ENCODE measurements at places on chromosomes 16 and 17. TPM values are rescaled to one million over a fixed set of nuclear protein-coding genes. Genes with fewer than 3 reads are reported as not detected.

GRCh38 chr17:74089869-74090464 is 113.5 kb upstream of the RPL38 start:
- DNase-seq, result no peak

GRCh38 chr17:13498184-13498583 is 103.5 kb downstream of the HS3ST3A1 start:
- no peak for DNase-seq

DNA sequence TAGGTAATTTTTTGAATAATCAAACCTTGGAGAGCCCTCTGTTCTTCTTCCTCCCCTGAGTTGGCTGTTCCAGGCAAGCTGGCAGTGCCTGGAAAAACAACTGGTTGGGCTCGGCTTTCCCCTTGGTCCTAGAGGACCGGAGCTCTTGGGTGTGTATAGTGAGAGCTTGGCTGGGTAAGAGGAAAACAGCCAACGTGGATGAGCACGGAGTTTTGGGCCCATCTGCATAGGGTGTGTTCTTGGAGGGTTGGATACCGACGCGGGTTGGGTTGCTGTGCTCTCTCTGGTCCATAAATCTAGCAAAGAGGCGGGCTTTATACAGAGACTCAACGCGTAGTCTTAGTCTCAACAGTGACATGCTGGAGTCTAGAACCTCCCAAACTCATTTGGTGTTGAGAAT is 23.2 kb downstream of the ITGB3 start:
- DNase-seq, result no peak

DNA sequence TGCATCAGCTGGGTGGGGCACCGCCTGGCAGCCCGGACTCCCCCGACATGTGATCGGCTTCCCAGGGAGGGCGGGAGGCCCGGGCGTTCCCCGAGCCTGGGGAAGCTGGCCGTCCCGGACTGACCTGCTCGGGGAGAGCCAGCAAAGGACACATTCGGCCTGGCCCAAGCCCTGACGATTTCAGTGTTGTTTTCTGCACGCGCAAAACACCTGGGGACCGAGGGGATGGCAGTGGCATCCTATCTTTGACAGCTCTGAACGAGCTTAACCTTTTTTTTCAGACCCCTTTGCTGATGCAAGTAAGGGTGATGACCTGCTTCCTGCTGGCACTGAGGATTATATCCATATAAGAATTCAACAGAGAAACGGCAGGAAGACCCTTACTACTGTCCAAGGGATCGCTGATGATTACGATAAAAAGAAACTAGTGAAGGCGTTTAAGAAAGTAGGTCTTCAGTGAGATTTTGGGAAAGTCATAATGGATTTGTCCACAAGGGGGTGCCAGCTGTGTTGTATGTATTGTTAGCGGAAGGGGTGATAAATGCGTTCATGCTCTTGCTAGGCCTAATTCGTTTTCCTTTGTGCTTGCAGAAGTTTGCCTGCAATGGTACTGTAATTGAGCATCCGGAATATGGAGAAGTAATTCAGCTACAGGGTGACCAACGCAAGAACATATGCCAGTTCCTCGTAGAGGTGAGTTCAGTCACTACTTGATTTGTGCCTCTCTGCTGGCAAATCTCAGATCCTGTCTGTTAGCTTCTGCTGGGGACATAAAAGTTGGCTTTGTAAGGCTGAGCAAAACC is 1.0 kb downstream of the EIF1 start:
- DNase-seq, result no peak

DNA sequence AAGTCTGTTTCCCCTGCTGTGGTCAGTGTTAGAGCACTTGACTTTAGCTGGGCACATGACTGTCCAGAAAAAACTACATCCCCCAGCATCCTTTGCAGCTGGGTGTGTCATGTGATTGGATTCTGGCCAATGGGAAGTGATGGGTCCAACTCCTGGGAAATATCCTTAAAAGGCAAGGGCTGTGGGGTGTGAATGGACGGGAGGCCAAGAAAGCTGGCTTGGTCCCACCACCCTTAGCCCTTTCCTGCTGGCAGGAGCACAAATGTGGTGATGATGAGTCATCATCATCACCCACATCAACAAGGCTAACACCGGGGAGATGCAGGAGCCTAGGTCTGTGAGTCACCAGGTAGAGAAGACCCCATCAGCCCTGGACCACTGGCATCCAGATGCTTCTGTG is 341.7 kb downstream of the C16orf95 start:
- no peak for DNase-seq

DNA sequence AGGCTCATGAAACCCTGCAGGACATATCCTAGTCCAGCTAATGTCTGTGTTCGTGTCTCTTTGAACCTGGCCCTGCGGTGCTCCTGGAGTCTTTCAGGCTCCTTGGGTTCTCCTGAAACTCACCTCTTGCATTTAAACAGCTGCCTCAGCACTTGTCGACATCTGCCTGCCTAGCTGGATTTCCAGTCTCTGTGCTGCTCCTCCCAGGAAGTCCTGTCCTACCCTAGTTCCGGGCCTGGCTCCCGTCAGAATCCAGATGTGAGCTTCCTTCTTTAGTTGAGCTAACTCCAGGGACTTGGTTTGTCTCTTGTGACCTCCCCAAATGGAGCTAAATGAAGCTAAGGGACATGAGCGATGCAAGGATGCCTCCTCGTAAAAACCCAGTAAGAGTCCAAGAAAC is 155.2 kb upstream of the PIRT start:
- no peak for DNase-seq

DNA sequence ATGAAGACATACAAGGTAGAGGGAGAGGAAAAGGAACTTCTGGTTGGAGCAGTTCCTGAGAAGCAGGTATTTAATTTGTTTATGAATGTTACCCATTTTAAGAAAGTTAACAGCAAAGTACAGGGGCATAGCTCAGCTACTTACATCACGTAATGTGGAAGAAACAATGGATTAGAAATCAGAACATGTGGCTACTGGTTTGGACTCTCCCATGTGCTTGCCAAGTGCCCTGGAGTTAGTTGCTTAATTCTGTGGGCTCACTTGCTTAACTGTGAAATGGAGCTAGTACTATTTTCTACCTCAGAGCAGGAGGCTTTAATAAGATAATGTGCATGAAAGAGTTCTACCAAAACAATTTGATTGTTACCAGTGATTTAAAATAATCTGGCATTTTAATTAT is 27.3 kb downstream of the RSPRY1 start:
- no peak for DNase-seq

DNA sequence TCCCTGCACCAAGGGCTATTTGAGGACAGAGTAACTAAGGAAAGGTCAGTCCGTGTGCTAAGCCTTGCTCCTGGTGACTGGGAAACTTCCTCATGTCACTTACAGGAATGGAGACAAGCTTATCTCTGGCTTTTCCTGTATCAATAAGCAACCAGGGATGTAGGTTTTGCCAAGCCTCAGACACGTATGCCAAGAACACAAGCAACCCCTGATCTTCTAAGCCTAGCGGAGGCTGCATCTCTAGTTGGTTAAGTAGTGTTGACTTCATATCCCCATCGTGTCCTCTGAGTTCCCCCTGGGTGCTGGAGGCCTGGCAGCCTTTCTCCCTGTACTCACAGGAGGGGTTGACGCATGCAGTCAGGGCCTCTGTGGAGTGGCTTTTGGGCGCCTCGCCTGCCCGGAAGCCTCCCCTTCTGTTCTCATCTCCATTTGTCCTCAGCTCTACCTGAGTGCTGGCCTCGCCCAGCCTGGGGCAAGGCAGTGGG is 1.4 kb upstream of the C1QTNF1 start:
- DNase-seq, result no peak

DNA sequence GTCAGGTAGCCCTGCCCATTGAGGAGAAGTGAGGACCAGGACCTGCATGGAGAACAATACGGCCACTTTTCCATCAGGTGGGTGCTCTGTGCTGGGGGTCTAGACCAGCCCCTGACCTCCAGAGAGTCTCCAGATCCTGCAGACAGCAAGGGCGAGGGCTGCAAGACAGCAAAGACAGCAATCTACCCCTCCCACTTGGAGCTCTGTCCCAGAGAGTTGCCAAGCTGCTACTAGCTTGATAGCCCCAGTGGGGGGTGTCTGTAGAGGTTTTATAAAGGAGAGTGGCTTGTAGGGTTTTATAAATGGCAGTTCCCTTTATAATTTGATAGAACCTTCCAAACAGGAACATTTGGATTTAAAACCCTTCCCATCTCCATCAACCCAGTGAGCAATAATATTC is 16.7 kb upstream of the SLFN11 start:
- no peak for DNase-seq

DNA sequence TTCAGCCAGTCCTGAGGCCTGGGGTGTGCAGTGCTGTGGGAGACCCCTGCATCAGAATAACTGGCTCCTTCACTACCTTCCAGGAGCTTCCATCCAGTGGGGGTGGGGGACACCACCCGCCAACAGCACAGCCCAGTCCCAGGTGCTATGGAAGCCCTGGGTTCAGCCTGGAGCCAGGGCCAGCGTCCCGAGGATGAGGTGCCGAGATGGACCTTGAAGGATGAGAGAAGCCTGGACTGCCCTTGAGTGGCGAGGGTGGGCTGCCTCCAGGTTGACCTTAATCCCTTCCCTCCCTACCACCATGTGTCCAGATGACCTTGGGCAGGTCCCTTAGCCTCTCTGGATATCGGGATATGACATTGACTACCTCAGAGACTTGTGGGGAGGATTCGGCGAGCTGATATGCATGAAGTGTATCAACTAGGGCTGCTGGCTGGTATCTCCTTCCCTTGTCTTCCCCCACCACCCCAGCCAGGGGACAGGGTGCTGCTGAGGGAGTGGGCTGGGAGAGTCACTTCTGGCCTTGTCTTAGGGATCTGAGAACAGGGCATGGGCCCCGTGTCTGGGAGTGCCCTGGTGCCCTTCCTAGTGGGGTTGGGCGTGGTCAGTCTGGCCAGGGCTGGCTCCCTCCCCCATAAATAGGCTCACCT is 14.2 kb upstream of the LASP1NB start:
- no peak for DNase-seq

DNA sequence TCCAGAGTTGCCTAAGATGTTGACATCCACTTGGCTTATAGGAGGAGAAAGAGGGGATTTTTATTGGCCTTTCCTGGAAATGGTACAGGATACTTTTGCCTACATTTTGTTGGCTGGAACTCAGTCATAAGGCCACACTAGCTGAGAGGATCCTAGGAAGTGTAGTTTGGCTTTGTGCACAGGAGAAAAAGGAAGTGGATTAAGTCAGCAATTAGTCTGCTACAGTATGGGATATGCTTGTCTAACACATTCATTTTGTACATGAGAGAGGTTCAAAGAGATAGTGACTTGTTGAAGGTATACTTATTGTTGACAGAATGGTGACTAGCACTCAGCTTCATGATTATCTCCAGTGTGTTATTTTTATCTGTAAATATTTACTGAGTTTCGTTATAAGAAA is 10.3 kb downstream of the UTP18 start:
- DNase-seq, result no peak

- DNase-seq, result no peak
Observed at GRCh38 chr16:85330006-85330693, 217.9 kb upstream of the CIBAR2 start.

The KRTAP9-2 gene
- not detected for total RNA-seq

The GLIS2 gene
- 5.1 TPM for total RNA-seq

The PLLP gene
- total RNA-seq, result 1.2 TPM

The HSF5 gene
- 0.16 TPM for total RNA-seq
